ENCODE measurements at places on chromosomes 16 and 17.

DNA sequence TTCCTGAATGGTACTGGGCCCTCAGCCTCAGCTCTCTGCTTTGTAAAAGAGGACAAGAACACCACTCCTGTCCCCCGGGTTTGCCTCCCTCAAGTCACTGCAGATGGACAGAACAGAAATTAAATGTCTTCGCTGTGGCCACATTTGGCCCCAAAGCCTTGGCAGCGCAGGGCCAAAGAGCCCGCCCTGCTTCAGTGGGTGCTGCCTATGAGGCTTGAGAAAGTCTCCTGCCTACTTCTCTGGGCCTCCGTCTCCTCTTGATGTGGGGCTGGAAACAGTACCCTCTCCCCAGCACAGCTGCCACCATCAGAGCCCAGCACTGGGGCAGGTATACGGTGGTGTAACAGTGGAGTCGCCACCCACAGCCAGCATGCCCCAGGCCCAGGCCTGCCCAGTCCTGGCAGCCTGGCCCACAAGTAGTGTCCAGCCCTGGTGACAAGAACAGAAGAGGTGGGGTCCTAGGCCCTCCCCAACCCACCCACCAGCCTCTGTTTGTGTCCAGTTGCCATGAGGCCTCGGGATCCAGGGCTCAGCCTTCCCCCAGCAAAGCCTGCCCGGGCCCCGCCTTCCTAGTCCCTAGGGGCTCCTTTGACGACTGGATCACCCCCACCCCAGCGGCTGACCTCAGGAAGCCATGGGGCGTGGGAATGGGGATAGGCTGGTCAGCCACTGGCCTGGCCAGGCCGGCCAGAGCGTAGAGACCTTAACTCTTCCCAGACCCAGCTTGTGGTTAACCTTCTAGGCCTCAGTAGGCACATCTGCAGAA, 3.9 kb upstream of the TPPP3 start:
- no peak for DNase-seq

DNA sequence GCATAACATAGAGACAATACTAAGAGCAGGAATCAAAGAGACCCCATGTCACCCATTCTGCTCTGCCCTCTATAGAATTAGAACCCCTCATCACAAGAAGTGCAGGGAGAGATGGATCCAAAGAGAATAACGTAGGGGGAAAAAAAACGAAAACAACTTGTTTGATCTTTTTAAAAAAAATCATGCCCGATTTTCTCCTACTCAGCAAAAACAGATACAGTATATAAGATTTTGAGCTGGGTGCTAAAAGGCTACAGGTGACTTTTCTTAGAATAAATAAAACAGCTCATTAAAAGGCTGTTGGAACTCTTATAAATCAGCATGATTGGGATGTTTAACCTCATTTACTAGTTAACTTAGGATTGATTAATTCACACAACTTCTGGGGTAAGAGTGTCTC, 17.4 kb downstream of the UBN1 start:
- no peak for DNase-seq

- DNase-seq, result no peak
Measured at GRCh38 chr17:28996554-28997096, 9.2 kb downstream of the SEZ6 start.

GRCh38 chr16:75841517-75841916, 115.2 kb upstream of the CPHXL start:
- no peak for DNase-seq

GRCh38 chr16:50448522-50448921, 79.7 kb upstream of the BRD7 start:
- no peak for DNase-seq

- DNase-seq, result no peak
Measured at GRCh38 chr17:59219992-59220327, 351 bp upstream of the GDPD1 start.

GRCh38 chr17:29349409-29349808, 40.8 kb upstream of the TAOK1 start:
- DNase-seq, result no peak

GRCh38 chr17:31654936-31655335, 204.1 kb downstream of the COPRS start:
- DNase-seq, result no peak

DNA sequence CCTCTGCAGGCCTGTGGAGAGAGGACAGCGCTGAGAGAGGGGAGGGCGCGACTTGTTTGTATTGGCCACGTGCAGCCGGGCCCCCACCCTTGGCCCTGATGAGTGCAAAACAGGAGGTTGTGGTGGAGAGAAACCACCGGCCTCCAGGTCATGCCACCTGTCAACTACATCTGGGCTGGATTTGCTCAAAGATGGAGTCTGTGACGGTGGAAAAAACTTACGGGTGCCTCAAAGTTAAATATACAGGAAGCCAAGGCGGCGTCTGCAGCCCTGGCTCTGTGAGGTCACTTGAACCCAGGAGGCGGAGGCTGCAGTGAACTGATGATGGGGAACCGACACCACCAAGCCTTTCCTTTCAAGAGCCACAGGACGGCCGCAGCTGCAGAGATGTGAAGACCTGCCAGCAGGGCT, 15.7 kb downstream of the C16orf74 start:
- DNase-seq, result peak; percentile 9

DNA sequence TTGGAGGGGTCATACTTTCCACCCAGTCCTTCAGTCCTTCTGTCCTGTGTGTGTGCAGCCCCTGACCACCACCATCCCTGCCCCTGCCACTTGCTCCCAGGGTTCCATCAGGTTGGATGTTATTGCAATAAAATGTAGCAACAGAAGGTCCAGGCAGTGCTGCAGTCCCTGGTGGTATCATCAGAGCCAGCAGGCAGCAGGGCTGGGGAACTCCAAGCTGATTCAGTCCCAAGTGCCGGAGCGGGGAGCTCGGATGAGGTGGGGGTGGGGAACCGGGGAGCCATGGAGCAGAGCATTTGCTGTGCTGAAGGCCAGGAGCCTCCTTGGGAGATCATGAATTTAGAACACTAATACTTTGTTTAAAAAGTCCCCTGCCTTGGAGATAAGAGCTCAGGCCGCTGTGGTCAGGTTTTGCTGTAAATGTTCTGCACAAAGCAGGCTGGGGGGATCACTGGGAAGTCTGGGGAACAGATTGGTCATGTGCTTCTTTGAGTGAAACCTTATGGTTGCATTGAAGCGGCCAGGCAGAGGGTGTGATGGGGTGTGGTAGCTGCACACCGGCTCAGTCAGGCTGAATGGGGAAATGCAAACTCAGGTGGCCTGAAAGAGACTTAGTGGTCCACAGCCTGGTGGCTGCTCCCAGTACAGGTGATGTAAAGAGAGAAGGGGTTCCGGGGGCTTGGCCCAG, 225.9 kb downstream of the SEC14L1 start:
- DNase-seq, result no peak

GRCh38 chr16:67435758-67436164, 4.8 kb downstream of the HSD11B2 start:
- no peak for DNase-seq

DNA sequence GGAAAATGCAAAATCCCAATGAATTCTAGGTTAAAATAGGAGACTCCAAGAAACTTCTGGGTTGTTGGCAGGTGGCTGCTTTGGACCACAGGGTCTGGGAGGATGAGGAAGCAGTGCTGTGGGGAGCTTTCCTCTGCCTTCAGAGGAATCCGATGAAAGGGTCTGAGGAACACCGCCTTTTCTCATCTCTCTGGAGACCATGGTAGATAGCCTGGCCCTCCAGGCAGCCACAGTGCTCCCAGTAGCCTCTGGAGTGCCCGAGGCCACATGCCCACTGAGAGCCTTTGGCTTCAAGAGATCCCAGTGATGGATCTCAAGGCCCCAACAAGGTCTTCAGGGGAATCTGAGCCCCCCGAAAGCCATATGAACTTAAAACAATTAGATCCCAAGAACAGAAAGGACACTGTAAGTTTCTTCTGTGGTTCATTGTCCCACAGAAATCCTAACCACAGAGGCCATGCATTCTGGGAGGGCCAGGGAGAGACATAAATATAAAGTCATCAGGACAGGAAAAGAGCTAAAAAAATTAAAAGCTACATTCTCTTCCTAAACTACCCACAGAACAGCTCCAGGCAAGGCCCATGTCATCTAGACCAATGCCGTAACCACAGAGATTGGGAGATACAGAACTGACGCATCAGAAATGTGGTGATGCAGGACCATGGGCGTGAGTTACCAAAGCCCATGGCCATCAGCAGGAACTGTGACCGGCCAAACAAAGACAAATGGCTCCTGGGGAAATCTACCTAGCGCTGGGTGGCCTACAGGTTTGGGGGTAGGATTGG, 24.3 kb downstream of the TK2 start:
- DNase-seq, result no peak

DNA sequence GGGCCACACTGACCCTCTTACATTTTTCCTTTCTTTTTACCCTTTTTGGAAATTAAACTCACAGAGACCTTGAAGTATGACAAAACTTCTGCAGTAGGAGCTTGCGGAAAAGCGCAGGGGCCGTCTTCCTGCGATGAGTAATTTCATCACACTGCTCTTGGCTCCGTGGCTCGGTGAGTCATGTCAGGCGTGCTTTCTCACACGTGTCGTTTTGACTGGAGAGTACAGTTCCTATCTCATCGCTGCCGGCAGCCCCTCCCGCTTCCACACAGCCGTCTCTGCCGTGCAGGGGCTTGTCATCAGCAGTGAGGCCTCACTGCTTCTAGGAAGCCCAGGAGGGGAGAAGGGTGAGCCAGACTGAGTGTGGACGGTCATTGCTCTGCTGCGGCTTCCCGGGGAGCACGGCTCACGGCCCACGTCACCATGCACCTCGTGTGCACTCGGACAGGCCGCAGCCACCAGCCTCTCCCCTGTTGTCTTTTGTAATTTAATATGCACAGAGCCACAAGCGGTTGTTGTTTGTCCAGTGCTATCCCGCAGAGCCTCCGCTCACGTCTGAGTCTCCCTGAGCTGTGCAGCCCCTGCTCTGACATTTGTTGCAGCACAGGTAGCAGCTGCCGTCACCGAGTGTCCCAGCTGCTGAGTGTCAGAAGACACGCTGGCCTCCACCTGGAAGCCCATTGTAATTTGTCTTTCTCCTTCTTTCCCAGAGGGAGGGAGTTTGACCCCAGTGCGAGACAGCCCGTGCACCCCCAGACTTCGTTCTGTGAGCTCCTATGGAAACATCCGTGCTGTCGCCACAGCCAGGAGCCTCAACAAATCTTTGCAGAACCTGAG, 99.4 kb upstream of the CHMP6 start:
- DNase-seq, result peak; percentile 45

- DNase-seq, result no peak
Measured at GRCh38 chr17:81453076-81453475, 57.8 kb downstream of the BAHCC1 start.

DNA sequence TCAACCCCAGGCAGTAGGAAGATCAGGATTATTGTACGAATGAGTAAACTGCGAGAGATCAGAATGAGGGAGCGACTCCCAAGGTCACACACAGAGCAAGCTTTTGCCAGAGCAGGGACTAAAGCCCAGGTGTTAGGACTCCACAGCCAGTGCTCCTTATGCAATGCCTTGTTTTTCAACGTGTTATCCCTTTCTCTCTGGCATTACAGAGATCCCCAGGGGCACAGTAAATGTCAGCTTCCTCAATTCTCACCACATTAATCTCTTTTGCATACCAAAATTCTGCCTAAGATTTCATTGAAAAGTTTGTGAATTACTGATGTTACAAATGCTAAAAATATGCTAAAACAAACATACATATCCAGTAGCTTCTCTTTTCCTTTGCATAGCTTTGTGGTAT, 68.1 kb upstream of the CES5A start:
- no peak for DNase-seq

GRCh38 chr17:67026341-67026740, 18.0 kb upstream of the CACNG1 start:
- DNase-seq, result no peak

DNA sequence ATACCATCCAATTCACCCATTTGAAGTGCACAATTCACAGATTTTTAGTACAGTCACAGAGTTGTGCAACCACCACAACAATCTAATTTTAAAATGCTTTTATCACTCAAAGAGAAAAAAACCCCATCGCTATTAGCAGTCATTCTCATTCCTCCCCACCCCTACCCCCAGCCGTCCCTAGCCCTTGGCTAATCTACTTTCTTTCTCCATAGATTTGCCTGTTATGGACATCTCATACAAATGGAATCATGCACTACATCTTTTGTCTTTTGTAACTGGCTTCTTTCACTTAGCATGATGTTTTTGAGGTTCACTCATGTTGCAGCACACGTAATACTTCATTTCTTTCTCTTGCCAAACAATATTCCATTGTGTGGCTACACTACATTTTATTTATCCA, 20.4 kb downstream of the LYRM9 start:
- DNase-seq, result no peak

- no peak for DNase-seq
Measured at GRCh38 chr16:89412811-89413210, 77.5 kb downstream of the ANKRD11 start.

DNA sequence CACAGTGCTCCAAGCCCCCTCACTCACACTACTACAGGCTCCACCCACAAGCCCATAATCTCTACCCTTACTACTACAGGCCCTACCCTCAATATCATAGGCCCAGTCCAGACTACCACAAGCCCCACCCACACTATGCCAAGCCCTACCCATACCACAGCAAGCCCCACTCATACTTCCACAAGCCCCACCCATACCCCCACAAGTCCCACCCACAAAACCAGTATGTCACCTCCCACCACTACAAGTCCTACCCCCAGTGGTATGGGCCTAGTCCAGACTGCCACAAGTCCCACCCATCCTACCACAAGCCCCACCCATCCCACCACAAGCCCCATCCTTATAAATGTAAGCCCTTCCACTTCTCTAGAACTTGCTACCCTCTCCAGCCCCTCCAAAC, 13.8 kb downstream of the RIPOR1 start:
- peak; percentile 40 for DNase-seq

DNA sequence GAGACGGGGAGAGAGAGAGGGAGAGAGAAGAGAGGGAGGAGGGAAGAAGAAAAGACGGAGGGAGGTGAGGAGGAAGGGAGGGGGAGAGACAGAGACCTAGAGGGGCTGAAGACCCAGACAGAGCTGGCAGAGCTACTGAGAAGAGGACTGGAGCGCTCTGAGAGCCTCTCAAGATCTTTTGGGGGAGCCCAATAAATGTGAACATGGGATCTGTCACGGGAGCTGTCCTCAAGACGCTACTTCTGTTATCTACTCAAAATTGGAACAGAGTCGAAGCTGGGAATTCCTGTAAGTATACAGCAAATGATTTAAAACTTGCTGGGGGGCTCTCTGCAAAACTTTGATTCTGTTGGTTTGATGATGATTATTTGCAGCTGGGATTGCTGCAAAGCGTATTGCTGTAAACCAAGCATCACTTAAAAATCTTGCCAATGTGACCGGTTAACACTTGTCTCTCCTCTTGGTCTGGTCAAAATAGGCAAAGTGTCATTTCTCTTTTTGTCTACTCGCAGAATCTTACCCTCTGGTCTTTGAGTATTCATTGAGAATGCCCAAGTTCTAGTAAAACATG, 344 bp downstream of the CNTNAP4 start:
- no peak for DNase-seq

DNA sequence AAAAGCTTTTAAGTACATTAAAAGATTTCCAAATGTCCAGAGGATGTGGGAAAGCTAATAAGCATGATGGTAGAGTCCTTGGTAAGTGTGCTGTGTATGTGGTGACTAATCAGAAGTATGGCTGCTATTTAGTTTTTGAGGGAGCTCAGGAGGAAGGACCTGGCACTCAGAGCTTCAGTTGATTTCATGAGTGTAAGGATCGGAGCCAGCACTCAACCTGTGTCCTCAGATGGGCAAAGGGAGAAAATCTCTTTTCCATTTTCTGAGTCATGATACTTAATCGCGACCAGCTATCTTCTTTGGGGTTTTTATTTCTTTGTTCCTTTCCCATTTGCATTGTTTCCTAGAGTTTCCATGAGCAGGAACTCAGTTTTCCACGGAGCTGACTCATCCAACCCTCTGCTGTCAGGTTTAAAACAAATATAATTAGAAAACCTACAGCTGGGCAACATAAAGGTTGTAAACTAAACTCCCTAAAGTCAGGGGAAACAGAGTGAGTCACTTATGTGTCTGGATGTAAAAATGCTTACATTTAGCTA, 125.4 kb downstream of the MAP2K6 start:
- DNase-seq, result no peak

- DNase-seq, result no peak
Measured at GRCh38 chr17:79464318-79465010, 146.4 kb downstream of the RBFOX3 start.
